Activated CD4-positive, CD25-positive, alpha-beta regulatory T cell treated with anti-CD3 and anti-CD28 coated beads, Interleukin-2, amount 50 U/mL, for 24 hours (primary cell): ENCODE measurements at places on chromosomes 12 and 14.

GRCh38 chr14:83988275-83988674 is 1541.7 kb upstream of the FLRT2 start:
- ATAC-seq: no peak

DNA sequence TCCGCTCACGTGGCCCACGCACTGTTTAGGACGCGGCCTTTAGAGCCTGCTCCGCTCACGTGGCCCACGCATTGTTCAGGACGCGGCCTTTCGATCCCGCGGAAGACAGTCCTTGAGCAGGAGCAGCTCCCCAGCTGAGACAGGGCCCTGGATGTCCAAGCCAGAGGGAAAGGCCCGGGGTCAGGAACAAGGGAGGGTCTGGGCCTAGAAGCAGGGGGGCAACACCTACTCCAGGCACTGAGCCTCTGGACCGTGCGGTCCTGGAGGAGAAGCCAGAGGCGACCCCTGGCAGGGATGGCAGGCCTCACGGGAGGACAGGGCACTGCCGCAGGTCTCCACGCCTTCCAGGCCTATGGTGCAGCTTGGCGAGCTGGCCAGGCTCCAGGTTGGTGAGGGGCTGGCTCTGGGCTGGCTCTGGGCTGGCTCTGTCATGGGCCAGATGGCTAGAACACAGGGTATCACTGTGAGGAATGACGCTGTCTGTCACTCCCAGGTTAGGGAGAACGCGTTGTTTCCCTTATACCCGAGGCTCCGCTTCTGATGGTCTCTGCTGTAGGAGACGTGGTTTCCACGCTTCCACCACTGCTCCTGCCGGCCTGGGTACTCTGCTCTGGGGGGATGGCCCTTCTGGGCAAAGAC is 341.7 kb downstream of the TMEM121 start:
- ATAC-seq: no peak

DNA sequence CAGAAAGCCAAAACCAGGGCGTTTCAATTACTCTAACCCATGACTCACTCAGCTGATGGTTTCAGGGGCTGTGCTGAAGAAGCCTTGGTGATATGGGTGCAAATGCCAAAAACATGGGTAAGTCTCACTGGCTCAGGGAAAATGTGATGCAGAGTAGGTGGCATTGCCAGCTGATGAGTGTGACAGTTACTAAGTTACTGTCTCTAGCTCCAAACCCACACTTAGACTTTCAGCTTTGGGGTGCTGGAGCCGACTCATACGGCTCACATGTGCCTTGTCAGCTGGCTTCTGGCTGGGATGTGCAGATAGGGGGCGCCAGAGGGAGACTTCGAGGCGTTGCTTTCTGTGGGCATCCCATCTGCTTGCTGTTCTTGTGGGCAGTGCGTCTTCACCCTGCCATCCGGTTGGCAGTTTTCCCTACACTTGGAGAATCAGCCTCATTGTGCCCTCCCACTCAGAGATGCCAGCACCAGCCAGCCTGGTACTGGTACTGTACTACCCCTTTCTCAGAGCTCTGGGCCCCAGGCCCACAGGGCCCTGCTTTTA is 11.1 kb upstream of the KRT7 start:
- peak; percentile 85 for ATAC-seq

DNA sequence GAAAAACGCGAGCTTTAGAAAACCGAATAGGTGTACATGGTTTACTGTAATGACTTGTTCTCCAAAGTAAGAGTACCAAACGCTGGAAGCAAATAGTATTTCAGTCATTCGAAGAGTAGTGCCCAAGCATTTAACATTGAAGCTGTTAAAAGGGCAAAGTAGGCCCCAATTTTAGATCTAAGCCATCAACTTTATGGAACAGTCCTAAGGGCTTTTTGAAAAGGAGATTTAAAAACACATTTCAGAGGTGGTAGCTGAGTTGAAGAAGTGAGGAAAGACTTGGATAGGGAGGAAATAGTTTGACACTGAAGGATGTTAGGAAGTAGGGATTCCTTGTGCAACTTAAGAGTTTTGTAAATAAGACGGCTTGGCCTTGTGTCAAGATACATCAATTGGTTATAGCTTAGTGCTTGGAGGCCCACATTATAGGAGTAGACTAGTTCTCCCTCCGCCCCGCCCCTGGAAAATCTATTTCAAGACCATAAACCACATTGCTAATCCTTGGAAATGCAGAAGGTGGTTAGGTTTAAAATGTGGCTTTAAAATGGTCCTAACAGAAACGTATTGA is 783 bp upstream of the TUBA1B start:
- no peak for ATAC-seq

DNA sequence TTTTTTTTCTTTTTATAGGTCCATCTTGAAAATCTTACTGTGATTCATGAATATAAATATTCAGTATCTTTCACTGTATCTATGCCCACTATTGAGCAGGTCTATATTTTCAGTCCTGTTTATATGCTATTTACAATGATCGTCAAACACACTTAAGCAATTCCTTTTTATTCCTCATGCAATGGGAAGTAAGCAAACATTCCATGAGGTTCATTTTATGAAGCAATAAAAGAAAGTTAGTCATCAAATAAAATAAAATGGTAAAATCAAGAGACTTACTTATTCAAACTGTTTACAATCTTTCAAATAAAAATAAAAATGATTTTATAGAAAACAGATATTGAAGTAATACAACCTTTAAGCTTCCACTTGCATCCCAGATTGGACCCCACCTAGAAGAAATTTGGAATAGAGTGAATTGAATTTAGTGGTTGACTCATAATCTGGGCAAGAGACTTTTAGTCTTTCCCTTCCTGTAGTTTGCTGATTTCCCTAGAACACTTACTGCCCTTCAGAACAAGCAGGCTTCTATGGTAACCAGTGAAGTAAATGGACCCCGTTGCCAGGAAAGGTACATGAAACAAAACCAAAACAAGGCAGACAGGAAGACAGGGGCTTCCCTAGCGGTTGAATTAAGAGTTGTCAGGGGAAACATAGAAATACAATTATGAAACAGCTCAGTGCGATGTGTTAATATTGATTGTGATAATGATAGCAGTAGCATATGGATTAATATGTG is 241.0 kb upstream of the ATP2B1 start:
- ATAC-seq: peak; percentile 80

DNA sequence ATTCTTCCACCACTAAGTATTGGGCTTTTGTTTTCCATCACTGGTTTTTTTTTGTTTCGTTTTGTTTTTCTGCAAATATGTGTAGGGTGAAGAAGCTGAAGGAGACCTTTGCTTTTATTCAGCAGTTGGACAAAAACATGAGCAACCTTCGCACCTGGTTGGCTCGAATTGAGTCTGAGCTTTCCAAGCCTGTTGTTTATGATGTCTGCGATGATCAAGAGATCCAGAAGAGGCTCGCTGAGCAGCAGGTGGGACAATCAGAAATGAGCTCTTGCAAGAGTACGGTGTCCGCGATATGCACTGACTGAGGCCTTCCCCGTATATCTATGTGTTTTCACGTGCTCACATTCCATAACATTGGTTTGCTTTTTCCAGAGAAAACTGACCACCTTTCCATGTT is 91.5 kb downstream of the ESR2 start:
- ATAC-seq: no peak

DNA sequence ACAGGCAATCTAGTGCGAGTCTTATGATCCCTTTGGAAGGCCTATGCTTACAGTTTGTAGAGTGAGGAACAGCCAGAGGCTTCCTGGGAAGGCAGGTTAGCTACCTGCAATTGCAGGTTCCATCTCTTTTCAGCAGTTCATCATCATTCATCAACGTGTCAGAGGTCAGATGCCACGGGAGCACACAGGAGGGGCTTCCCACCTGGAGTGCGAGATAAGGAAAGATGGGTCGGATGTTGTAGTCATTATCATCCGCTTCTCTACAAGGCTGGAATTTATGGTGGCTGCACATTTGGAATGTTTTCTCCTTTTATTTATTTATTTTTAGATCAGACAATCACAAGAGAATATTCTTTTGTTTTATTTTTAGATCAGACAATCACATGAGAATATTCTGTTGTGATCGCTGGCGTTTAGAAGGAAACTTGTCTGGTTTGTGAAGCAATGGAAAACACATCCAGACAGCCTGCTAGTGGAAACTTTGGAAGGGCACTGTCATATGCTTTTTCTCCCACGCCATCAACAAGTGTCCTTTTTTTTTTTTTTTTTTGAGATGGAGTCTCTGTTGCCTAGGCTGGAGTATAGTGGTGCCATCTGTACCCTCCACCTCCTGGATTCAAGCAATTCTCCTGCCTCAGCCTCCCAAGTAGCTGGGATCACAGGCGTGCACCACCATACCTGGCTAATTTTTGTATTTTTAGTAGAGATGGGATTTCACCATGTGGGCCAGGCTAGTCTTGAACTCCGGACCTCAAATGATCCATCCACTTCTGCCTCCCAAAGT is 1.9 kb upstream of the BICD1 start:
- no peak for ATAC-seq
